ENCODE measurements at places on chromosomes 3 and 15.

GRCh38 chr3:60952055-60952454, 299.2 kb downstream of the FHIT start:
- no peak for DNase-seq

DNA sequence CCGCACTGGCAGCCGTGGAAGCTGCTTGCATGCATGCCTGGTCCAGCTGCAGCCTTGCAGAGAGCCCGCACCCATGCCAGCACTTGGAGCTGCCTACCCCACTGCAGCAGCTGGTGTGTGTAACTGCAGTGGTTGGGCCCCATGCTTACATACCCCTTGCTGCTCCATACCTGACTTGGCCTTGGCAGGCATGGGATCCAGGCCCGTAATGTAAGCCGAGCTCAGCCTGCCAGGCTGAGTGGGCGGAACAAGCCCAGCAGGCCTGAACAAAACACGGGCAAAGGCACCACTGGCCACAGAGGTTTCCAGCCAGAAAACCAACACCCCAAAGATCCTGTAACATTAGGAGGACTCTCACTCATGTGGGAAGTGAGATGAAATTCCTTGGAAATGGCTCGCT, 48.3 kb downstream of the SLC6A20 start:
- DNase-seq = no peak

DNA sequence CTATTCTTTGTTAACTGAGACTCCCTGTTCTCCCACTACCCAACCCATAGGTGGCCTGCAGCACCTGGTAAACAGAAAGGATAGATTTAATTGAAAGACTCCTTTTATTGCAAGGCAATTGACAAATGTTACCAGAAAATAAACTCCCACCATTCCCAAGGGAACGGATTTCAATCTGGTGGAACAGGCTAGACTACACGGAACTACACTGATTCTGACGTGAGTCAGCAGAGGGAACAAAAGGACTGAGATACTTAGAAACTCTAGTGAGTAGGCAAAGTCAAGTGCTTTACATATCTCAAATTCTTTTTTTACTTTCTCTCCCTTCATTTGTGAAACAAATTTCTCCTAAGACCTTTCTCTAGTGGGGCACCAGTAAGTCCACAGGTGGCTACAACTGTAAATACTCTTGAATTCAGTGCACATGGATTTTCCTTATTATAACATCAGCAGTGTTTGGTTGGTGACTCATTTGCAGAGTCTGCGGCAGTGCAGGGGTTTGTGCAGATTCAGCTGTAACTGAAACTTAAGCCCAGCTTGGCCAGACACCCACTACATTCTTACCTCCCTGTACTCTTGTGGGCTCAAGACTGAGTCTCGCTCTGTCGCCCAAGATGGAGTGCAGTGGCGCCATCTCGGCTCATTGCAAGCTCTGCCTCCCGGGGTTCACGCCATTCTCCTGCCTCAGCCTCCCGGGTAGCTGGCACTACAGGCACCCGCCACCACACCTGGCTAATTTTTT, 34.3 kb upstream of the PLSCR2 start:
- DNase-seq = no peak

DNA sequence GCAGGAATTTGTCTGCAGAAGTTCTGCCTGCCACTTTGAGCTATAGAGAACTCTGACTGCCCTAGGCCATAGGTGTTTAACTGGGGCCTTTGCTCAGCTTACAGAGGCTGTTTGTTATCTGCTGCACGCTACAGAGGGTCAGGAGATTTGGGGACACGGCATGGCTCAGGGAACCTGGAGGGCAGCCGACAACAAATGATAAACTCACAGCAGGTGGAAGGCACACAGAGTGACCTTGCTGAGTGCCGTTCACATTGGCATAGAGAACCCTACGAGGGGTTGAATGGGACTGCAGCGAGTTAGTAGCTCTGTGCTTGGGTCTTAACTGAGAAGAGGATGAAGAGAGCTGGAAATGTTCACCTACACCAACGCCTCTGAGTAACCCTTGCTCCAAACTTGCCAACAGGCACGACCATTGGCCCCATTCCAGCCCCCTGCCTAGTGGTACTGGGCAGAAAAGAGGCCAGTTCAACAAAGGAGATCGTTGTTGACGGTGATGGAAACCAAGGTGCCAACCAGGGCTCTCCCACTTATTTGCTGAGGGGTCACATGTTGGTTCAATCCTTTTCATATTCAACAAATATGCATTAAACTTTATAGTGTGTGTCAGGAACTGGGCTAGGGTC, 301.1 kb downstream of the NTRK3 start:
- DNase-seq = no peak

GRCh38 chr3:99984139-99984538, 130.2 kb downstream of the FILIP1L start:
- no peak for DNase-seq

DNA sequence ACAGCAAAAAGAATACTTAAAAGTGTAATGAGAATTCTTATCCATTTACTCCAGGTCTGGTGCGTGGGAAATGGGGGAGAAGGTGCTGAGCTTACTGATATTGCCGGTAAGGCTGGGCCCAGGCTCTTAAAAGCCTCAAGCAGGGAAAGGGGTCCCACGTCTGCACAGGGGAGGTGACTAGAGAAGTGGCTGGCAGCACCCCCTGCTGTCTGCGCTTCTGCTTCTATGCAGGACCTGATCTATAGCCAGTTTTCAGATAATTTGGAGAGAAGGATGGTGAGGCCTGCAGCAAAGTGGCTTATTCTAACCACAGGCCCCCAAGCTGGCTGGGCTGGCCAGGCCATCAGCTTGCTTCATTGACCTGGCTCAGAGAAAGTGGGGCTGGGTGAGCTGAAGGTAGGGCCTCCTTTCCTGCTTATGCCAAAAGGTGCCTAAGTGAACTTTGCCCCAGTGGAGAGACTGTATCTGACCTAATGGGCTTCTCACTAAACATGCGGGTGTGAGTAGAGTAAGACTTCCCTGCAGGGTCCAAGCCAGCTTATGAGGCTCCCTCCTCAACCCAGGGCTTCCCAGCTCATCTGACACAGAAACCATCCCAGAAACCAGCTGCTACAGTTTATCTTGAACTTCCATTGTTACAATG, 30.9 kb upstream of the ATP1B3 start:
- DNase-seq = no peak

- no peak for DNase-seq
Measured at GRCh38 chr3:114504941-114505628, 211.3 kb downstream of the TIGIT start.

GRCh38 chr15:65893060-65893459, 23.8 kb downstream of the RAB11A start:
- DNase-seq = no peak

GRCh38 chr3:179082416-179082815, 10.8 kb upstream of the ZMAT3 start:
- DNase-seq = no peak

GRCh38 chr15:86197770-86198169, 118.1 kb downstream of the AGBL1 start:
- no peak for DNase-seq

DNA sequence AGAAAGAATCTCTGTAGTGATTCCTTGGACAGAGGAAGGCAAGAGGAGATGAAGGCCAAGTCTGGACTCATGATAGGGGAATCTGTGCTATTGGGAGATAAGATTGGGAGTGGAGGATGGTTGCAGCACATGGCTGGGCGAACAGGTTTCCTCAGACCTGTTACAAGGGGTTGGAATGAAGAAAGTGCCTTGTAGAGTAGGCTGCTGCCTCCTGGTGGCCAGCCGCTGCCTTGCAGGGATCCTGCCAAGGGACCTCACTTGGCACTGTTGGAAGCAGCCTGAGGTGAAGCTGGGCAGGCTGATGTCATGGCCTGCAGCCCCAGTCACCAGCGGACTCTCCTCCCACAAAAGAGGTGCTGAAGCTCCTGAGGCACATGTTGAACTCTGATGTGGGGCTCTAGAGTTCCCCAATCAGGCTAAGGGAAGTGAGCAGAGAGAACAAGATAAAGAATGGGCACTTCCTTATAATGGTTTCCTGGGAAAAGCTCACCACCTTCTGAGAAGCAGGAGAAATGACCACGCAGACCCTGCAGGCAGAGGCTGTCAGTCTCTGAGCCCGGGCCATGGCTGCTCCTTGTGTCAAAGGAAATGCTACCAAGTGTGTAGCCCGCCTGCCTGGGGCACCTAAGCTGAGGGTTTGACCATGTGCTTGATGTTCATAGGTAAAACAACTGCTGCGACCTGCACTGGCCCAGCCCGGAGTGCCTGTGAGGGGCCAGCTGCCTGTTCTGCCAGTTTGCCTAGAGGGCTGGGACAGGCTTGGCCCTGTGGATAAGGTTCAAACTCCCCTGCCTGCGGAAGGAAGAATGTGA, 1.6 kb upstream of the TEX264 start:
- DNase-seq = peak; percentile 56

GRCh38 chr3:139260041-139260486, 83.8 kb upstream of the MRPS22 start:
- no peak for DNase-seq

Measured in stimulated activated CD8-positive, alpha-beta memory T cell treated with anti-CD3 and anti-CD28 coated beads, Interleukin-12 subunit alpha, Interleukin-12 subunit beta, amount 100 ng/mL, for 4 hours (primary cell).